Stimulated activated CD8-positive, alpha-beta memory T cell treated with anti-CD3 and anti-CD28 coated beads, Interleukin-7, amount 100 ng/mL, for 1 hour (primary cell): ENCODE measurements at places on chromosomes 11 and 22.

DNA sequence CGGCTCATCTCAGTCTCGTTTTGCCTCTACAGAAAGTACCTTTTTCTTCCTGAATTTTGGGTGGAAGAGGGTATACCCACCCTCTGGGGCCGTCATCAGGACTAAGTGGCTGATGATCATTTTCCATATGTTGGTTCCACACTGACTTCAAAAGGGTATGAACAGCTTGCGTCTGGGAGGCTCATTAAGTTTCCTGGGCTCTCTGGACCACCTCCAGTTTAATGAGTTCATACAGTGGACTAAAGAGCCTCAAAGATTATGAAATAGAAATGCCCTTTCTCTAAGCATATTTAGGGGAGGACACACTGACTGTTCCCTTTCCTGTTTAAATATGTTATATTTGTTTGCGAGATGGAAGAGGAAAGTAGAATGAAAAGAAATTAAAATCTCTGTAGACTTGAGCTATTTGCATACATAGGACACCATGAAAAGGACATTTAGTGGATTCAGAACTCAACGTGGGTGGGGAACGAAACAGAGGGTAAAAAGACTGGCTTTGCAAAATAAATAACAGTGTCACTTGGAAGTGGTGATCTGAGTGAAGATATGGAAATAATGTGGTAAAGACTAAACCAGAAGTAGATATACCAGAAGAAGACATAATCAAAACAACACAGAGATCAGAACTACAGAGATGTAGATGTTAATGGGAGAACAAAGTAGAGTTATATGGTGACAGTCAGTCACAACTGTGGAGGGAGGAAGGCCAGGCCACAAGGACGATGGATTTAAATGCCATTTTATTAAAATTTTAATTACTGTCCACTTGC, 18.7 kb downstream of the LDLRAD3 start:
- no peak for DNase-seq

DNA sequence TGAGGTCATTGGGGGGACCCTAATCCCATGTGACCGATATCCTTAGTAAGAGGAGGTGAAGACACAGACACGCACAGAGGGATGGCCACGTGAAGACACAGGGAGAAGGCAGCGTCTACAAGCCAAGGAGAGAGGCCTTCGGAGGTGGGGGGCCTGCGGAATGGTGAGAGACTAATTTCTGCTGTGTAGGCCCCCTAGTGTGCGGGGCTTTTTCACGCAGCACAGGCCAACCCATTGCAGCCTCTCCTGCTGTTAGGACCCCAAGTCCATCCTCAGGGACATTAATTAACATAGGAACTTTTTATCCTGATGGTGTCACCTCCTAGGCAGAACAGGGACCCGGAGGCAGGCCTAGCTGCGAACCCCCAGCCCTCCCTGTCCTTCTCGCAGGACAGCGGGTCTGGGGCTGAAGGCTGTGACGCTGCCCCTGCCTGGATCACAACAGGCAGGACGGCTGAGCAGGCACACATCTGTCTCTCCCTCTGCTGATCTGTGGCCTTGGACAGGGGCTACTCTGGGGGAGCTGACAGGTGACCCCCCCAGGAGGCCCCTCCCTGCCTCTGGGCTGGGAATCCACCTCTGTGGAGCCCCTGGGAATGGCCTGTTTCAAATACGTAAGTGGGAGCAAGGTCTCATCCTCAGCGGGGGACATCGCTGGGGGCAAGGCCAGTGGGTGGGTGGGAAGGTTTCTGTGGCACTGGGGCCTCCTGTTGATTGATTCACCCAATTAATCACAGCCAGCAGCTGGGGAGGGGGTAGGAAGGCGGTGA, 7.9 kb downstream of the ASCL2 start:
- no peak for DNase-seq

DNA sequence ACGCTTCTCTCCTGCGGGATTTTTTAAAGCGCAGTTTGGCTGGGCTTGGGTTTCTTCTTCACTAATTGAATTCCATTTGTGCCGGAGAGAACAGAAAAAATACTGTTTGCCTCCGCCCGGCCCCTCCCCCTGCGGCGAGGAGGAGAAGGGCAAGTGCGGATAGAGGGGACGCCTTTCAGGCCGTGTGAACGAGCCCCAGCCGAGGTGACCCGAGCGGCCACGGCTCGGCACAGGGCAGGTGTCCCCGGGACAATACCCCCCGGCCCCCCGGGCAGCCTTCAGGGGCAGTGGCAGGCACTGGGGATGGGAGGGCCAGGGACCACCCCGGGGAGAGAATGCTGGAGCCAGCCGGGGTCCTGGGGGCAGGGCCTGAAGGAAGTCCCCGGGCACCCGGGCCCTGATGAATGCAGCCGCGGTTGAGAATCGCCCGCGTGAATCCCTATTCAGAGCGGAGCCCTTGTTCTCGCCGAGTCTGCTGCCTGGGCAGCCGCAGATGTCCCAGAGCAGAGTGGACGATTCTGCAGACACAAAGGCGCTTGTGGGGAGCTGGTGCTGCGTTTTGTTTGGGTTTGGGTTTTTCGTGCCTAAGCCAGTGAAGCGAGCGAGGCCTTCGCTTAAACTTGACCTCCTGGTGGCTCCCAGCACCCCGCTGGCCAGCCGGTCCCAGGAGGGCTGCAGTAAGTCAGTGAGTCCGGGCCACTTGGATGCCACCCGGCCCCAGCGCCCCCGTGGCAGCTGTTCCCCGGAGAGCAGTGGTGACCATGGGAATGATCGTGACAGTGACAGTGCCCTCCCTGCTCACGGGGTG, 96.0 kb downstream of the WNT7B start:
- DNase-seq = no peak

DNA sequence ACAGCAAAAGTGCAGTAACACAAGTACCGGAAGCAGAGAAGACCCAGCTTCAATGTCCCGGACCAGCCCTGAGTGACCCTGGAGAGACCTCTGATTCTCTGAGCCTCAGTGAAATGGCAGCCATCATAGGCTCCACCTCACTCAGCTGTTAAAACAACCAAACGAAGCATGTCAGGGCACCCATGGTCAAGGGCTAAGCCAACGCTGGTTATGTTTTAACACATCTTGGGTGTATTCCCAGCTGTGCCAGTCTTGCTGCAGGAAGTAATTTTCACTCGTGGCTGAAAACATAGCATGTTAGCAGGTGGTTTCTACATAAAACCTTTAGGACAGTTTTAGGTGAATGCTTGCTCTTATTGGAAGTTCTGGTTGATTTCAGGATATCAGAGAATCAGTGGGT, 30.9 kb downstream of the LMO2 start:
- no peak for DNase-seq

GRCh38 chr11:76610871-76611475, 59.6 kb downstream of the LRRC32 start:
- DNase-seq = no peak

GRCh38 chr11:68326334-68327215, 14.2 kb downstream of the LRP5 start:
- no peak for DNase-seq

GRCh38 chr11:46675288-46675851, 25.0 kb downstream of the ARHGAP1 start:
- no peak for DNase-seq

- no peak for DNase-seq
Measured at GRCh38 chr11:113895367-113896155, 9.0 kb upstream of the HTR3B start.

DNA sequence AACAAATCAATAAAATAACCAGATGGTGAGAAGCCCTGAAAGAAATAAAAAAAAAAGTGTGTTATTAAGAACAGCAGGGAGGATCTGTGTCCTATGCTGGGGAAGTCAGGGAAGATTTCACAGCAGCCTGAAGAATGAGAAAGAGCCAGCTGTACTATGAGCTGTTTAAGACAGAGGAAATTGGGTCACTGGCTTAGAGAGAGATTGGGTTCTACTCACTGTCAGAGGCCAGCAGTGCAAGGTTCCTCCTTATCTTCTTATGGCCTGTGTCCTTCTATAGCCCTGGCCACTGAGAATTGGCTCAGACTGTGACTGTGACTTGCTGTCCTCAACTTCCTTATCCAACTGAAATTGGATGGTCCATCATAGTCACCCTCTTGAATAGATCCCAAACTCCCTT, 54.8 kb upstream of the FDX1 start:
- DNase-seq = no peak

DNA sequence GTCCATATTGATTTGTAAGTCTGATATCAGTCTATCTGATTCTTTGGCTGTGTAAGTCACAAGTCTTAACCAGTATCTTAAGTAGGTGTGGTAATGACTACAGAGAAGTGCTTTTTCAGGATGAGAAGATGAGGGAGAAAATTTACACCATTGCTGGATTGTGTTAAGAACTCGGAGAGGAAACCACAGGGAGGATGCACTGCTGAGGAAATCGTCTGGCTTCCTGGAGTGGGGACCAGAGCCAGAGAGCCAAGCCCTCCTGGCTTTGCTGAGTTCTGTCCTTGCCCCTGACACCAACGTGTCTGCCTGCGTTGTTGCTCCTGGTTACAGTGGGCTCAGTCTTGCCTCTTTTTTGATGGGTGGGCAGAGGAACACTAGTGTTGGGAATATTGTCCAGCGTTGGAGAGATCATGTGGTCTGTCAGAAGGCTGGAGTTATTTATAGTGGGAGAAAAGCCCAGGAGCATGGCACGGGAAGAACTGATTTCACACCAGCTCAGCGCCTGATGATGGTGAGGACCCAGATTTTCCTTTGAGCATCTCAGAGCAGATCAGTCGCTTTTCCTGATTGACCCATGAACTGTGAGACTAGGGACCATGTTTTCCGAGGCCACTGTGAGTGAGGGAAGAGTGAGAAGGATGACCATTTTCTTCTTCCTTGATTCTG, 29.6 kb downstream of the MARK2 start:
- no peak for DNase-seq

GRCh38 chr11:5242933-5243815, 6.5 kb downstream of the HBG1 start:
- DNase-seq = no peak

DNA sequence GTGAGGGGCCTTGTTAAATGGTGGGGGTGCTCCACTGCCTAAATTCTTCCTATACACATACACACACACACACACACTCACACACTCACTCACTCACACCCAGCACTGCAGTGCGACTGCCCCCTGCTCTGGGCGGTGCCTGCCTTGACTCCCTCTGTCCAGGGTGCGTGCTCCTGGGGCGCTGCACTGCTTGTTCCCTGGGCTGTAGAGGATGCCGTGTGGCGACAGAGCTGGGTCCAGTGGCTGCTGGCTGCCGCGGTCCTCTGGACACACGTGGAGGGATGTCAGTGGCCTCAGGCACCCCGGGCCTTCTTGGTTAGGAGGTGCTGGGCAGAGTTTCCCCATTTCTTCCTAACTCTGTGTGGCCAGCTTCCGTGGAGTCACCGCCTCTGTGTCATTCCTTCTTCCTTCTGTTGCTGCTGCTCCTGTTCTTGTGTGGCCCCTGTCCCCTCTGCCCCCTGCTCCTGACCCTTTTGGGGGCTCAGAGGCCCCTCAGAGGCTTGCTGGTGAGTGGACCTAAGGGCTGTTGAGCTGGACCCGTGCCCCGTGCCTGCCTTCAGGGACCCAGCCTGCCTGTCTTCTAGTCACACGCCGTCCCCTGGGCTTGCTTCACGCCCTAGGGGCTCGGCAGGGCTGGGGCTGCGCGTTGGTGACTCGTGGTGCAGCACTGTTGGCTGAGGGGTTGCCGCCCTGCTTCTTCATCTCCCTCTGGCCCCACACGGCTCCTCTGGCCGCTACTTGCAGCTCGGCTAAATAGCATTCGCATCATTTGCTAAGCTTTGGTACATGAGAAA, 147.0 kb downstream of the TBC1D22A start:
- no peak for DNase-seq

DNA sequence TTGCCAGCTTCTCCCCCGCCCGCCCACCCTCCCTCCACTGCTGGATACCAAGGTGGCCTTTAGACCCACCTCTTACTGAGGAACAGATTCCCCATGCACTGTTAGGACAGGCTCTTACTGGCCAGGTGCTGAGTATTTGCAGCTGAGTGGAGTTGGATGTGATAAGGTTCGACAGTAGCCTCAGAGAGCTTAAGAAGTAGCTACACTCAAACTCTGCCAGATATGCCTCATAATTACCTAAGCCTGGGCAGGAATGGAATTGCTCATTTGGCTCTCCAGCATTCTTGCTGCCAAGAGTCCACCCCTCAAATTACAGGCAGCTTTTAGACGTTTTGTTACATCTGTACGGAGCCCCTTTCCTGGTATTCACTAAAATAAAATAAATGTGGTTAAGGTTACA, 9.6 kb downstream of the FAM181B start:
- no peak for DNase-seq

- DNase-seq = no peak
Measured at GRCh38 chr22:36234919-36235318, 4.4 kb downstream of the APOL2 start.

GRCh38 chr11:116226731-116227130, 546.1 kb downstream of the BUD13 start:
- no peak for DNase-seq

- DNase-seq = no peak
Measured at GRCh38 chr22:19799322-19800190, 39.0 kb downstream of the TBX1 start.

DNA sequence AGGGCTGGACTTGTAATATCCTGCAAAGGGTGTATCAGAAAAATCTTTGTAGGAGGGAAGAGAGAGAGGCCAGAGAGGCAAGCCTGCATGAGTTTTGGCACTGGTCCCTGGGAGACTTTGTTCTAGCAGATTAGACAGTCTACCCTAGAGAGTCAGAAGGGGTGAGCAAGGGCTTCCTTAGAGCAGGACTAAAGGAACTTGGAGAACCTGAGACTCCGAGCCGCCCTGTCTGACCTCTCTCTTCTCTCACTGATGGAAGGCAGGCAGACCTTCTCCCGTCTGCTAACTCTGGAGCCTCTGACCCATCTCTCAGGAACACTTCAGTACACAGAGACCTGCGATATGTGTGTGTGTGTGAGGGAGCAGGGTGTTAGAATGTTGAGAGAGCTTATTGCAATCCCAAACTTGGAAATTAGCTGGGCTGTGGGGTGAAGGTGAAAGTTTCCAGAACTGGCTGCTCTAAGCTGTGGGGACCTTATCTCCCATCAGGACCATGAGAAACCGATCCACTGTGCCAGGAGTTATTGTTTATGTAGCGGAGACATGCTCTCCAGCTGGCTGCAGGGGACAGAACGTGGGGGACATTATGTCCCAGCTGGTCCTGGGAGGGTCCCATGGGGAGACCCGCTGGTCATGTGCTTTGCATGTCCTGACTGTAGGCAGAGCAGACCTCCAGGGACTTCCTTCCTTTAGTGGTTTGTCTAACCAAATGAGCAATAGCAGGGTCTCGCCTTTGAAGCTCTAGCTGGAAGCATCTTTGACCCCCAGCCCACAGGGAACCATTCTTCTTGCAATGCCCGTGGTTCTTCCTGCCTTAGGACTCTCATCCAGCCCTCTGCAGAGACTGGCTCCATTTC, 51.1 kb downstream of the TIMP3 start:
- DNase-seq = no peak

DNA sequence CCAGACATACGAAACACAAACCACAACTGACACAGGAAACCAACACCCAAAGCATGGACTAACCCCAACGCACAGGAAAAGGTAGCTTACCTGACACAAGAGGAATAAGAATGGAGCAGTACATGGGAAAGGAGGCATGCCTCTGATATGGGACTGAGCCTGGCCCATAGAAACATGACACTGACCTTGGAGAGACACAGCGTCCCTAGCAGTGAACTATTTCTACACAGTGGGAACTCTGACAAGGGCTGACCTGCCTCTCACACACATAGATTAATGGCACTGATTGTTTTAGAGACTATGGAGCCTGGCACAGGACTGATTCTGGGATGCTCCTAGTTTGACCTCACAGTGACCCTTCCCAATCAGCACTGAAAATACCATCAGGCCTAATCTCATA, 12.0 kb downstream of the CCKBR start:
- no peak for DNase-seq

GRCh38 chr11:21321072-21321471, 651.7 kb downstream of the NELL1 start:
- DNase-seq = no peak

GRCh38 chr22:34102633-34103032, 182.4 kb upstream of the LARGE1 start:
- DNase-seq = no peak
